ENCODE measurements at places on chromosomes 3 and 15.

DNA sequence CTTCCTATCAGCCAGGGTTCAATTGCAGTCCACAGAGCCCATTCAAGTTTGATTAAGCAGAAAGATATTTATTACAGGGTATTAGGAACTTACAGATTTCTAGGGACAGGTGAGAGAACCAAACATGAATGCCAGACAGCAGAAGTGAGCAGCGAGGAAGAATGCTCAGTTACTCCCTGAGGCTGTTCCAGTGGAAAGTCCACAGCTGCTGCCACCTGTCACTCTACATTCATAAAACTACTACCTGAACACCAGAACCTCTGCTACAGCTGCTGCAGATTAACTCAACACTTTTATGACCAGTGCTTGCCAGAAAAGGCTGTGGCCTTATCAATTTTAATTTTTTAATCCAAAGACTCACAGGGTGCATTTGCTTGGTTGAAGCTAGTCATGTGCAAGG lies 325.4 kb upstream of the ONECUT1 start:
- no peak for DNase-seq

DNA sequence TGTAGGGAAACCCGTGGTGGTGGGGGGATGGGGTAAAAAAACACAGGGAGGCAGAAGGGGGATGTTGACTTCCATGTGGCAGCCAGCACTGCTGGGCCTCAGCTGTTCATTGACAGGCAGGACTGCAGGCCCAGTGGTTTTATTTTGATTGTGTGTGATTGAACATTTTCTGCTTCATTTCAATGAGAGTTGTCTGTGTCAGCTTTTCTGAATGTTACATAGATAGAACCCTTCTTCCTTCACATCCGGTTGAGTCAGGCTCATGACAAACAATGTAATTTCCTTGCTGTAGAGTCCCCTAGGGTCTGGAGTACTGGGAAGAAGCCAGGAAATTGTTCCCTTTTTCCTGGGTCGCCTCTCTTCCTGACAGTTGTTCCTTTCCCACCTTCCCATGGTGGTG lies 8.2 kb upstream of the RPP25 start:
- no peak for DNase-seq

DNA sequence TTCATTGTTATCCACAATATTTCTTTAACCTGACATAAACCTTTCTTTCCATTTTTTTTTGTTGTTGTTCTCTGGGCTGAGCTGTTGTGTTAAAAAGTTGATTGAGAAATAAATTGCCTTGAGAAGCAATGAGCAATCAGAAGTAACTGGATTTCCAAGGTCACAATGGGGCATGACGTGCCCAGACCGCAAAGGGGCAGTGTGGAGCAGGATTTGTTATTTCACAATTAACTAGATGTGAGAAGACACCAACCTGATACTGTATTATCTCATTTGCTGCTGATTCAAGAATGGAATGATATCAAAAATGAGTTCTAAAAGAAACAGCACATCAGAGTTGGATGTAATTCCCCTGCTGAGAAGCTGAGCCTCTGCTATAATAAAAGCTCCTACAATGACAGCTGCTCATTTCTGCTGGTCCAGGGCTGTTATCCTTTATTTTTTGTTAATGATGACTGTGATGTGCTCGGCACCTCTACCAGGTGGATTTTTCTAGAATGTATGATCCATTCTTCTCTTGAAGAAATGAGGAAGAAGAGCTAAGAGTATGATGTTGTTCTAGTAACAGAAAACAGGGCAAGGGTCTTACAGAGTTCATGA lies 28.1 kb downstream of the CPNE4 start:
- no peak for DNase-seq

GRCh38 chr3:32575451-32576113 lies 4.9 kb upstream of the DYNC1LI1 start:
- no peak for DNase-seq

DNA sequence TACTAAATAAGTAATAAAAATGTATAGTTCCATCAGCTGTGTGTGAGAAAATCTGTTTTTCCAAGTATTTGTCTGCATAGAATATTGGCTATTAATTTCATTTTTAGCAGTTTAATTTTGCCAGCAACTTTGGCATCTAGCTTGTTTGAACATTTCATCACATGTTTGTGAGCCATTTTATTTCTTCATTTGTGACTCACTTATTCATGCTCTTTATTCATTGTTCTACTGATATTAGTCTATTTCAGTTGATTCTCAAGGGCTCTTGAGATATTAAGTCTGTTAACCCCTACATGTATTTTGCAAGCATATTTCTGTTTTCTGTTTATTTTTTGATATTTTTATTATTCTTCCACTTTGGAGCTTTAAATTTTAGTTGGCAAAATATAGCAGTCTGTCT lies 74.0 kb upstream of the PHLDB2 start:
- no peak for DNase-seq

DNA sequence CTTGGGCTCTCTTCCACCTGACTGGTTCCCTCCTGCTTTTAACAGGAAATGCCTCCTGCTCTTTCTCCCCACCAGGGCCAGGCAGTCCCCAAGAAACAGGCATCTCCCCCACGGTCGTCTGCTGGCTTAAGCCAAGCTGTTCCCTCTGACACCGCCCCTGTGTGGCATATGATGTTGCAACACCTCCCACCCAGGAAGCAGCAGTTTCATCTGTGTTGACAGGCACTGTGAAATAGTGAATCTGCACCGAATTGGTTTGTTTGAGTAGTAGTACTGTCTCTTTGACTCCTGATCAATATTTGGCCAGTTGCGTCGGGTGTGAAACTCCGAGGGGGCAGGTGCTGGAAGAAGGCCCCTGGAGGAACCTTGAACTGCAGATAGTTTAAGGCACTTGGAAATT lies 188.8 kb downstream of the FEZF2 start:
- no peak for DNase-seq
